ENCODE measurements at places on chromosomes 7 and 10.

DNA sequence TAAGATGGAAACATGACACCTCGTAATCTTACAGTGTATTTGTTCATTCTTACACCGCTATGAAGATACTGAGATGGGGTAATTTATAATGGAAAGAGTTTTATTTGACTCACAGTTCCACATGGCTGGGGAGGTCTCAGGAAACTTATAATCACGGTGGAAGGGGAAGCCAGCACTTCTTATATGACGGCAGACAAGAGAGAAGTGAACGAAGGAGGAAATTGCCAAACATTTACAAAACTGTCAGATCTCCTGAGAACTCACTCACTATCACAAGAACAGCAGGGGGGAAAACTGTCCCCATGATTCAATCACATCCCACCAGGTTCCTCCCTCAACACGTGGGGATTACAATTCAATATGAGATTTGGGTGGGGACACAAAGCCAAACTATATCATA is 282.3 kb downstream of the HGF start:
- DNase-seq: no peak

DNA sequence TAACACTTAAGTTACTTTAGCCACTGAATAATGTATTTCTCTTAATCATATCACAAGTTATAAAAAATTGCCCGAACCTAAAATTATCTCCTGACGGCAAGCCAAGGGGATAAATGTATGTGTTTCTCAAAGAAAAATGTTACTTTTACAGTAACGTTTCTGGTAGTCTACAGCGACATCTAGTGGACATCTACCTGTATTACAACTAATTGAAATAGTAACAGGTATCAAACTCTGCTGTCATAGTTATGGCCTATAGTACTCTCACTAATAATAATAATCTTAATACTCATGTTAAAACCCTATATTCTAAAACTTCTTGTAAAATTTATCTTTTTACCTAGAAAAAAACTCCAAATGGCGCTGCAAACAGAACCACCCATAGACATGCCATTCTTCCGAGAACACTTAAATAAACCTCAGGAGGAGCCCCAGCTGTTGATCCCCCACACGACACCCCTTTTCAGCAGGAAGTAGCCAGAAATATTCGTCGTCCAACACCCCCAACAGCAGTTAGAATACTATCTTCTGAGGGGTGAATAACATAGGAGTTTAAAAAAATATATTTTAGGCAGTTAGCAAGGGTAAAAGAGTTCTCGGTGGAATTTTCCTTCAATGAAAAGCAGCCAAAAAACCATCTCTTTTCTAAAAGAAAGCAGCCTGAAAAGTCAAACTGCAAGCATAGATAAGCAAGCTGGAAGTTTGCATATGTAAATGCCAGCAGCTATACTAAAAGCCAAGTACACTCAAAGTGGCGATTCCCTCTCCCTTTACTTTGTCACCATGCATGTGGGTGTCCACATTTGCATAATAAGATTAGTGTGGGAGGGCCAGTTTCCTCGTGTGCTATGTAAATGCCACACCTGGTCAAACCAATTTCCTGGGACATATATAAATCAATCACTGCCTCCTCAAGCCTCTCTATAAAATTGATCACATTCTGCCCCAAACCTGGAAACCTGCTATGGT is 40.5 kb upstream of the ZNF107 start:
- no peak for DNase-seq

- no peak for DNase-seq
These were observed 191.3 kb downstream of the RNF133 start for GRCh38 chr7:122507591-122507990.

GRCh38 chr10:7417103-7417623 is 6.3 kb upstream of the SFMBT2 start:
- DNase-seq: no peak

GRCh38 chr7:151484971-151485707 is 34.6 kb downstream of the RHEB start:
- no peak for DNase-seq

DNA sequence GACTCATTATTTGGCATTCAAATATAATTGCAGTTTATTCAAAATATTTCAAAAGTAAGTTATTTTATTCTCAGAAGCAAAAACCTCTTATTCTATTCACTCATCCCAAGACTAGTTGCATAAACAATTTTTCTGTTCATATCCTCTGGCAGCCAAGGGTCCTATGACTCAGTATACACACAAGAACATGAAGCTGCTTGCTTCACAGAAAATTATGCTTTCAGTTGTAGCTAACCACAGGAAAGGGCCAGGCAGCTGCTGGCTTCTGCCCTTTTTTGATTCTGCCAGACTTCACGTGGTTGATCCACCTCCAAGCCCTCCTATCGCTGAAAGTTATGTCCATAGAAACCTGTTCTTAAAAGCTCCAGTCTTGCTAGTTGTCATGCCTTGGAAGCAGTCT is 108.8 kb downstream of the ABCA13 start:
- no peak for DNase-seq
